ENCODE measurements at places on chromosomes 13 and 19.
A peak's percentile ranks its signal among the peaks of the same experiment; 100 is the strongest.

DNA sequence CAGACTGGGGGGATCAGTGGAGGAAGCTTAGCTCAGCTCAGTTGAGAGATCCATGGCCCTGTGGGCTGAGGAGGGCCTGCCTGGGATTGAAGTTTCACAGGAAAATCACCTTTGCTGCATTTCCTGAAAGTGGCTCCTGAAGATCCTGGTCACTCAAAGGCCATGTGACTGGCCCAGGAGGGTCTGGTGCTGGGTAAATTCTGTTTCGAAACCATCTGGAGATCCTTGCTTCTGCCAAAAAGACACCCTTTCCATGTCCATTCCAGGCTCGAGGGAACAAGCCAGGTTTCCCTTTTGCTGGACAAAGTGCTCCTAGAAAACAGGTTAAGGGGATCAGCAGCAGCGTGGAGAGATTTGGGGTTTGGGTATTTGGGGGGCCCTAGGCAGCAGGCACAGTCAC is 293.3 kb downstream of the ZNF536 start:
- no peak for DNase-seq

DNA sequence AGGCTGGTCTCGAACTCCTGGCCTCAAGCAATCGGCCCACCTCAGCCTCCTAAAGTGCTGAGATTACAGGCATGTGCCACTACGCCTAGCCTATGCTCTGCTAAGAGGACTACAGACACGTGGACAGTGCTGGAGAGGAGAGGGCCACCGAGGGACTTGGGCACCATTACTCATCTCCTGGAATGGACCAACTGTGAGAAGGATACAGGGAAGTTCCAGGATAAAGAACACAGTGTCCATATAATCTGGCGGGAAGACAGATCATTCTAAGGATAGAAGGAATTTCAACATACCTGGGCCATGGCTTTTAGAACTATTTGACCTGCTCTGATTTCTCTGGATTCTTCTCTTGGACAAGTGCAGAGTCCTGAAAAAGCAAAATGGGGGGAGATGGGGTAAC is 12.8 kb downstream of the ZNF565 start:
- DNase-seq, result no peak

DNA sequence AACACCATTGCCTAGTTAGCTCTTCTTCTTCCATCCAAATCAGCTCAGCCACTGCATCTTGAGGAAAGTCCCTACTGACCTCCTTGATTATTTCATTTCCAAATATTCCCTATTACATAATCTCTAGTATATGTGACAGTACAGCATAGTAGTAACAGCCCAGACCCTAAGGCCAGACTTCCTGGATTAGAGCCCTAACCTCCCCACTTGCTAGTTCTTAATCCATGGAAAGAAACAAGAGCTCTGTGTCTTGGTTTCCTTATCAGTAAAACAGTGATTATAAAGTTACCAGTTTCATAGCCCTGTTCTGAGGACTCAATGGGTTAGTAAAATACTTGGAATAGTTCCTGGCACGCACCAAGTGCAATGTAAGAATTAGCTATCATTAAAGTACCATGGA is 153.0 kb downstream of the RAP2A start:
- DNase-seq, result no peak

DNA sequence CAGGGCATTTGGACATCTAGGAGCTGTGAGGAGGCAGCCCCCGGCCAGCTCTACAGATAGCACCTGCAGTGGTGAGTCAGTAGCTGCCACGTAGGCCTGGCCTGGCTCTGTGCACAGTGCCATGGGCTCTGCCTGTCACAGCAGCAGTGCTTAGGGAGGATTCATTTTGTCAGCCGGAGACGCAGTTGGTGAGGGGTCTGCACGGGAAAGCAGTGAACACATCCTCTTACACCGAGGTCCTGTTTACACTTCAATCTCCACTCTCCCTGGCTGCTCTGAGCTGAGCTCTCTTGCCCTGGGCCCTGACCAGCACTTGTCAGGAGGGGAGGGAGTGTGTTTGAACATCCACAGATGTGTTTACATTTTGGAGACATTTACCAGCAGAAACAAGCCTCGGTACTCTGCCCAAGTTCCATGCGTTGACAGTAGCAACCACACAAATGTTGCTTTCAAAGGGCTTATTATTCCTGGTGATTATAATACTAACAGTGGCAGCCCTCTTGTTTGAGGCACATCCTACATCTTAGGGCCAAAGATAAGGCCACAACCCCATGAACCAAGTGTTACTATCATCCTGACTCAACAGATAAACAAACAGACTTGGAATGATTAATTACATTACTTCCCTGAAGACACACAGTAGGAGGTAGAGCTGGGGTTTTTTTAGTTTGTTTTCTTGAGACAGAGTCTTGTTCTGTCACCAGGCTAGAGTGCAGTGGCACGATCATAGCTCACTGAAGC is 148.9 kb downstream of the USP12 start:
- DNase-seq, result peak; percentile 27

DNA sequence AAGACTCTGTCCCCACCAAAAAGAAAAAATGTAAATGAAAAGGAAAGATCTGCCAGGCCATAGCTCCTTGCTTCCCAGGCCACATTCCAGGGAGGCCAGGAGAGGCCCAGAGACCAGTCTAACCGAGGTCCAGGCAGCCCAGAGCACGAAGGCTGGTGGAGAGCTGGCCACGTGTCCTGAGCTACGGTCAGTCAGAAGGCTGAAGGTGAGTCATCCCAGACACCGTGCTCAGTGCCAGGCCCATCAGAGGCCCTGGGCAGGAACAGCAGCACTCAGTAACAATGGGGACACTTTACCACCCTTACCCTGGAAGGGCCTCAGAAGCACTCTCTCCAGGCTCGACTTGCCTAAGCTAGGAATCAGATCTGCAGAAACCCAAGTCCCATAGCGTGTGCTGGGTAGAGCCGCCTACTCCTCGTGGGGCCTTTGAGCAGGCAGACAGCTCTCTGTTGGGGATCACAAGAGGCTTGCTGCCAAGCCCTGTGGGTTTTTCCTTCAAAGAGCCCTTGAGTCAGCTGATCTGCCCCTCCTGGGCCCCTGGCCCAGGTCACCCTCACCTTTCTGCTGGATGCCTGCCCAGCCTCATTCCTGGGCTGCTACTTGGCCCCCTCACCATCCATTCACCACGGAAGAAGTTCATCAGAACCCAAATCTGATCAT is 11.6 kb upstream of the DNMT1 start:
- DNase-seq, result no peak

GRCh38 chr19:41144403-41144802 is 30.2 kb downstream of the CYP2F1 start:
- peak; percentile 20 for DNase-seq

DNA sequence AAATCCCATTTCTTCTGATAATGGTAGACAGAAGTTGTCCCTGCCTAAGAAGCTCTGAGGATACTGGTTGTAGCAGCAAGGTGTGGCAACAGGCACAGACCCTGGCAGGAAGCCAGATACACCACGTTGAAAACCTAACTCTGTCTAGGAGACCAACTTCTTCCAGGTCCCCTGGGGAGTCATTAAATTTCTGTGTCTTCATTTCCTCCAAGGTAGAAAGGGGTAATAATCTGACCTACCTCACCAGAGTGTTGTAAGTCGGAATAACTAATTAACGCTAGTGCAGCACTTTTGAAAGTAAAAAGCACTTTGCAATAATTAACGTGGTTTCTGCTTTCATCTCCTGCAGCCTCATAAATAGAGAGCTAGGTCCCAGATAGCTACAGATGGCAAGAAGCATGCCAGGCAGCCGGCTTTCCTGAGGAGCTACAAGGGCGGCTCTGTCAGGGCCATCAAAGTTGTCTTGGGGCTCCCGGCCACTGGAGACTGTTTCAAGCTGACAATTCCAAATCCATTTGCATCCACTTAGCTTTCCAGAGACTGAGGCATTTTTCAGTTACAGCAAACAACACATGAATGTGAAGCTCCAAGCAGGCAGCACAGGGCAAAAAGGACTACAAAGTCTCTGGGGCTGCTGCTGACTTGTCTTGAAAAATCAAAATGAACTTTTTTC is 176.2 kb downstream of the FOXO1 start:
- DNase-seq, result peak; percentile 22

DNA sequence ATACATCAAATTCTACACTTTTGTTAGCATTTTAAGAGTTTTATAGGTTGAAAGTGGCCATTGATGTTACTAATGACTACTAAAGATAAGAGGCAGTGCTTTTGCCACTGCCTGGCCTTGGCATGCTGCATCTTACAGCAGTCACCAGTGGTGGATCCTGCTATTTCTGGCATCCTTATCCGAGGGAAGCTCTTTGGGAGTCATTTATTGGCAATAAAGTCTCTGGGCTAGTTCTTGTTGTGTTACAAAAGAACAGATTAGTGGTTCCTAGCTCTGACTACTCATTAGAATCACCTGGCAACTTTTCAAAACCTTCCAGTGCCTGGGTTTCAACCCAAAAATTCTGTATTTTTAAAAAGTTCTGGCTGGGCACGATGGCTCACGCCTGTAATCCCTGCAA is 94.5 kb downstream of the ZMYM2 start:
- DNase-seq, result no peak

DNA sequence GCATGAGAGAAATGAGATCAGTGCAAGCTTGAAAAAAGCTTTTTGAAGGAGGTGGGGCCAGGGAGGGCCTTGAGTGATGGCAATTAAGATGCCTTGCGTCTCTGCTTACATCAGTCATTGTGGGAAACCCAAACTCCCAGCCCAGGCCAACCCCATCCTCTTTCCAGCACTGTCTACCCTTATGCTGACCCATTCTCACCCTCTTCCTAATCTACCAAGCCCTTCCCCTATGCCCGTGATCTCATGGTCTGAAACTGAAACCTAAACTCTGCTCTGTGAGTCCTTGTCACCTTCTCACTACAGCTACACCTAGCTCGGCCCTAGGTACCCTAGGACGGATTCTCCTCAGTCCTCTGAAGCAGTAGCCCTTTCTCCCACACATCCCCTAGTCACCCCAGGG is 36.0 kb upstream of the SERP2 start:
- no peak for DNase-seq

DNA sequence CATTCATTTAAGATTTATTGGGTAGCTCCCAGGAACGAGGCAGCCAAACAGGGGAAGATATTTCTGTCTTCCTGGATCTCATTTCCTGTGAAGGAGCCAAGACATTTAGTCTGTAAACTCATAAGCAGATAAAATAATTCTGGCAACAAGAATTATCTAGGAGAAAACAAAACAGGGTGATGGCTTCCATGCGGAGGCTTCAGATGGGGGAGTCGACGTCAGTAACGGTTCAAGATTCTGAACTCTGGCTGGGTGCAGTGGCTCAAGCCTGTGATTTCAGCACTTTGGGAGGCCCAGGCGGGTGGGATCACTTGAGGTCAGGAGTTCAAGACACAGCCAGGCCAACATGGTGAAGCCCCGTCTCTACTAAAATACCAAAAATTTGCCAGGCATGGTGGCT is 1.3 kb downstream of the GNA15 start:
- DNase-seq, result no peak

GRCh38 chr13:78595495-78596398 is 7.6 kb downstream of the POU4F1 start:
- no peak for DNase-seq

GRCh38 chr13:22748866-22749577 is 431.8 kb upstream of the SGCG start:
- no peak for DNase-seq

DNA sequence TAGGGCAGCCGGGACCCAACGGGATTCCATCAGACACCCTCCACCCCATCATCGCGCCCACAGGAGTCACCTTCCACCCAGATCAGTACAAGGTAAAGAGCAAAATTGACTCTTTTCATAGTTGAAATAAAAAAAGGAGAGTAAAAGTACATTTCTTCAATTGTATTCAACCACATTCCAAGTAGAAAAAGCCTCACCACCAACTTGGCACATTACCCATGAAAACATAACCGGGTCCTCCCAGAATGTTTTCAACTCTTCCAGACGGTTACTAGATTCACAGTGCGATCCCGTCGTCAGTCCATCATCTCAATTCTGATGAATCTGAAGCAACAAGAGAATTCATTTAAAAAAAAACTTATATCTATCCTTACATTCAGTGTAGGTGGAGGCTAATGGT is 125.2 kb downstream of the RAB20 start:
- no peak for DNase-seq

DNA sequence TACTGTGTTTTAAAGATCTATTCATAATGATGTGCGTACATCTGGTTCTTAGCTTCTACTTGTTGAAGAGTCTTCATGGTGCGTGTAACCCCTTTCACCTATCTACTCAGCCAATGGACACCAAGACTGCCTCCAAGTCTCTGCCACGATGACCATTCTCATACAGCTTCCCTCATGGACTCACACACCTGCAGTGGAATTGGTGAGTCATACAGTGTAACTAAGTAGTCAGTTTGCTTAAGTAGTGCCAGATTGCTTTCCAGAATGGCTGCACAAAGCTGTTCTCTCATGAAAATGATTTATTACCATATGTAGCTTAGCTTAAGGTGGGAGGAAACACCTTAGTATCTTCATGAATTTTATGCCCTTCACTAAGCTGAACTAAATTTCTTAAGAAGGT is 112.3 kb downstream of the AKAP11 start:
- DNase-seq, result no peak

DNA sequence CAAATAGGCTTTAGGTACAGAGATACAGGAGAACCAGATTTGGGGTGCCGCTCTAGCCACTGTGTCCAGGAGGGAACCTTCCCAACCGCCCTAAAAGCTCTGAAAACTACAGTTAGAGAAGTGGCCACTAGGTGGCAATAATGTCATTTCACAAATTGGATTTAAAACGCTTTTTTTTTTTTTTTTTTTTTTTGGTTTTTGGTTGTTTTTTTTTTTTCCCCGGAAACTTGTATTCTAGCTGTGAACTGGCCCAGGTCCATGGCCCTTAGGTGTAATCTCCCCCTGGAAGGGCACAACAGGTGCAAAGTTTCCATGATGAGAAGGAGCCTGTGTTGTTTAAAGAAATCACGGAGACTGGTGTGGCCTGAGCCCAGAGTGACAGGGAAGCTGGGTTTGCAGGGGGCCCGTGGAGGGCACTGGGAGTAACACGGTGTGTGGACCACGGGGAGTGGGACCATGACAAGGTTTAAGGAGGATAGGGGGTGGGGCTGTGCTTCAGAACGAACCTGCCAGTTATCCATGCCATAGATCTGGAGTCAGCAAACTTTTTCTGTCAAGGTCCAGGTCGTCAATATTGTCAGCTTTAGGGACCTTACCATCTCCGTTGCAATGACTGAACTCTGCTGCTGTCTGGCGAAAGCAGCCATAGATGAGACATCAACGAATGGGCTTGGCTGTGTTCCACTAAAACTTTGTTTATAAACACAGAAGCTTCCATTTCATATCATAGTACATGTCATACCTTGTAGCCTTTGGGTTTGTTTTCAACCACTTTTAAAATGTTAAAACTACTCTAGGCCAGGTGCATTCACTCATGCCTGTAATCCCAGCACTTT is 10.1 kb downstream of the OR1I1 start:
- DNase-seq, result peak; percentile 7

GRCh38 chr19:27872370-27872769 is 1340.6 kb downstream of the UQCRFS1 start:
- DNase-seq, result no peak

Measured in anterior cingulate cortex (tissue), 58 donors.